CD4-positive, alpha-beta T cell treated with Interleukin-10 for 1 hour (primary cell): ENCODE measurements at places on chromosomes 1 and 21.

GRCh38 chr1:230699716-230700115 is 14.2 kb downstream of the AGT start:
- no peak for DNase-seq

GRCh38 chr1:121414905-121415304 is 230.1 kb downstream of the SRGAP2C start:
- DNase-seq, result no peak

GRCh38 chr1:6854166-6854565 is 68.9 kb downstream of the CAMTA1 start:
- no peak for DNase-seq

GRCh38 chr1:117147856-117148588 is 26.5 kb upstream of the TRIM45 start:
- no peak for DNase-seq

DNA sequence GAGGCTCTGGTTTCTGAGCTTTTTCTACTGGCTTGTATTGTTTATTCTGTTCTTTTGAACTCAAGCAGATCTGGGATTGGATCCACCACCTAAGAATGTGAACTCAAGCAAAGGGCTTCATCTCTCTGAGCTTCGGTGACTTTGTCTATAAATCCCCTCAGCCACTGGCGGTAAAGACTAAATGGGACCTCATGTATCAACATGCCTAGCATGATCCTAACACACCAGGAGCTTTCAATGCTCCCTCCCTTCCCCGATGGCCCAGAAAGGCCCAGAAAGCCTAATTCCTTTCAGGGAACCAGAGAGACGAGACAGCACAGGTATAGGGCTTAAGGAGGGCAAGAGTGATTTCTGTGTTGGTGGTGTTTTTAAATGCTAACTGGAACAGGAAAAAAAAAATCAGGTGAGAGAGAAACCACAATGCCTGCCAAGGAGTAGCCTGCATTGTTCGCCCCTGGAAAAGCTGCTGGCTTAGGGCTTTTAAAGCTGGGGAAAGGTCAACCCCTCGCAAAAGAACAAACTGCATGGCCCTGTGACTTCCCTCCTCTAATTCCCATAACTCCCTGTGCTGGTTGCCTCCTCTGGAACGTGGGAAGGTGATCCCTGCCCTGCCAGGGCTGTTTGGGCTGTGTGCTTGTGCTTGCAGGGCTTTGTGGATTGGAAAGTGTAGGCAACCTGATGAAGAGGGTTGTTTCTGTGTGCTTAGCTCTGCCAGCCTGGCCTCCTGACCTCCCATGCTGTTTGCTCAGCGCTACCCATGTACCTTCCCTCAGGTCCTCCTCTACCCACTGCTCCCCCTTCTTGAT is 147.0 kb downstream of the PLPP3 start:
- DNase-seq, result no peak

GRCh38 chr1:218339267-218339831 is 5.8 kb upstream of the TGFB2 start:
- peak; percentile 22 for DNase-seq

- DNase-seq, result no peak
Observed at GRCh38 chr1:161502641-161503393, 2.4 kb upstream of the FCGR2A start.

DNA sequence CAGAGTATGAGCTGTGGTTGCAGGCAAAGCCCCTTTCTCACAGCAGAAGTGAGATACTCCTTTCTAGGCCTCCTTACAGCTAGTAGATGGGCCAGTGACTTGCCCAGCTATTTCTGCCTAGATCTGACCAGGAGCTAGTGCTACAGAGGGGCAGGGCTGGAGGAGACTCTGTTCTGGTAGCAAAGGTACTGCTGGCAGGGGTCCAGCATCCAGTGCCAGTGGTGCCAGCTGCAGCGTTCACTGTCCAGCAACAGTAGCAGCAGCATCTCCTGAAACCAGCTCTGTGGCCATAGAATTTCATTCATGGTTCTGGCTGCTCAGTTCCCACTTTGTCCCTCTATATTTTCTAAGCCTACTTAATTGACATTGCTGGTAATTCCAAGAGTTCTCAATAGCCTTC is 62.5 kb upstream of the CNN3 start:
- DNase-seq, result no peak

GRCh38 chr1:31784356-31785019 is 20.3 kb upstream of the ADGRB2 start:
- DNase-seq, result no peak

DNA sequence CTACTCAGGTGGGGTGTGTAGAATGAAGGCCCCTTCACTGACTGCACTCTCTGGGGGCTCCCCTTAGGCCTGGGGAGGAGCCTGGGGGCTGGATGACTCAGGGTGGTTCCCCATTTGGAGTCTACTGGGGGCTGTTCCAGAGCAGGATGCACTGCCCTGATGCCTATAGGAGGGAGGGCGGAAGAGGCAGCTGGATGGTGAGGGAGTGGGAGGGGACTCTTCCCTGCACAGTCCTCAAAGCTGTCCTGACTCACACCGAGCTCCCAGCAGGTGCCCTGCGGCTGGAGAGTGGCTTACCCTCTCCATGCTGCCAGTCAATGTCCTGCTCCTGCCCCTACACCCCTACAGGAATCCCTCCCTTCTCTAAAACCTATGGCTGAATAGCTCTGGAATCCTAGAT is 204.4 kb downstream of the TRABD2B start:
- DNase-seq, result no peak

GRCh38 chr1:8025671-8026144 is 401 bp downstream of the ERRFI1 start:
- no peak for DNase-seq

DNA sequence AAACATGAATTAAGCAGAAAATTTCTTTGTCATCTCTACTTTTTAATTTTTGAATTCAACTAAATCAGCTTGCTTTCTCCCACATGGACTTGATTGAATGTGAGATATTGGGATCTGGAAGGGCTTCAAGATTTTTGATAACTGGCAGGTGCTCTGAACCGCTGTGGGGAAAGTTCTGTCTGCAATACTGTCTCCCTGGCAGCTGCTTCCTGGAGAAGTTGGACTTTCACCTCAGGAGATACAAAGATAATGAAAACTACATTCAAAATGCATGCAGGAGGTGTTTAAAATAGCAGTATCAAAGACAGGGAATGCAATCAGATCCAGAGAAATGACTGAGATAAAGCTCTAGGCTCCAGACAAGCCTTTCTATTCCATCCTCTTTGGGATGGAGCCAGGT is 338.3 kb downstream of the NEGR1 start:
- no peak for DNase-seq

DNA sequence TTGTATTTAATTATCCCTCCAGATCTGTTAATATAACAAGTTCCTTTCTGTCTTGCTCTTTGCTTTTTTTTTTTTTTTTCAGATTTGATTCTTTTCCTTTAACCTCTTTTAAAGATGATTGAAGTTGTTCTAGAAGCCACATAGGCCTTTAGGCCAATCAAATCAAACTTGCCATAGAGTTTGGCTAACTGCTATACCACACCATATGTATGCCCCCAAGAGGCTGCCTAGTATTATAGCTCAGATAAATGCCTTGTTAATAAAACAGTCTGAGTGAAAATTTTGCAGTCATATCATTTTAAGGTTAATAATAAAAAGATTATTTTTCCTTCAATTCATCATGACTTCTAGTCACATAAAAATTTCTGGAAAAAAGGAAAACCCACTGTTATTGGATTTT is 696.0 kb upstream of the CHRM3 start:
- DNase-seq, result no peak

GRCh38 chr21:41011098-41011731 is 156.7 kb upstream of the BACE2 start:
- no peak for DNase-seq

DNA sequence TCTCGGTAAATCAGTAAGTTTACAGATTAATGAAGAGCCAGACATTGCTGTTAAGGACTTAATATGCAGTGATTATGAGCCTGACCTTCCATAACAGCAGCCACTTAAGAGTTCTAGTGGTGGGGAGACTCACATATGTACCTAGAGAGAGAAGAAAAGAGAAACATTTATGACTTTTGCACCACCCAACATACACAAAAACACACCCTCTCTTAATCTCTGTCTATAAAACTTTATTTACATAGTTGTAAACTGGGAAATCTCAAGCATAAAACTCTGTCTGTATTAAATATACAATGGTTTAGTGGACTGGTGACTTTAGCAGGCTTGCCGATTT is 347.4 kb upstream of the ADGRL2 start:
- no peak for DNase-seq

DNA sequence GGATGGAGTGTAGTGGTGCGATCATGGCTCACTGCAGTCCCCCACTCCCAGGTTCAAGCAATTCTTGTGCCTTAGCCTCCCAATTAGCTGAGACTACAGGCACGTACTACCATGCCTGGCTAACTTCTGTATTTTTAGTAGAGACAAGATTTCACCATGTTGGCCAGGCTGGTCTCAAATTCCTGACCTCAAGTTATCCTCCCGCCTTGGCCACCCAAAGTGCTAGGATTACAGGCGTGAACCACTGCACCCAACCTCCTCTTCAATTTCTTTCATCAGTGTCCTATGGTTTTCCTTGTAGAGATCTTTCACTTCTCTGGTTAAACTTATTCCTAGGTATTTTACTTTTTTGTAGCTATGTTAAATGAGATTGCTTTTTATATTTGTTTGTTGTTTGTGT is 10.7 kb upstream of the MAST2 start:
- no peak for DNase-seq

DNA sequence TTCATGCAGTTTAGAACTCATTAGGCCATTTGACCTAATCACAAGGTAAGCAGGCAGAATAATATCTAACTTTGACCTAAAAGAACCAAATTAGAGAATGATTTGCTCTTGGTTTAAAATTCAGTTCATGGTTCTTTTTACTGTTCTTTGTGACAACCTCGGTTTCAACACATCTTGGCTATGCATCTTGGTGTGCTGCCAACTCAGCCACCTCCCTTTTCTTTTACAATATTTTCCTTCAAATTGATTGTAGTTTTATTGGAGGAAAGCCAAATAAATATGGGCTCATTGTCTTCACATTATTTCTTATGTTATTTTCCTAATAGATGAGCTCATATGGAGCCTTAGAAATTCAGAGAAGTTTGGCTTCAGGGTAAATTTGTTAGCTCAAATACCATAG is 338.3 kb downstream of the SIPA1L2 start:
- DNase-seq, result no peak

- DNase-seq, result peak; percentile 48
Observed at GRCh38 chr1:117128323-117129079, 7.0 kb upstream of the TRIM45 start.

- DNase-seq, result no peak
Observed at GRCh38 chr1:184392067-184392466, 5.2 kb downstream of the C1orf21 start.

GRCh38 chr1:225863167-225863566 is 19.0 kb downstream of the TMEM63A start:
- no peak for DNase-seq

DNA sequence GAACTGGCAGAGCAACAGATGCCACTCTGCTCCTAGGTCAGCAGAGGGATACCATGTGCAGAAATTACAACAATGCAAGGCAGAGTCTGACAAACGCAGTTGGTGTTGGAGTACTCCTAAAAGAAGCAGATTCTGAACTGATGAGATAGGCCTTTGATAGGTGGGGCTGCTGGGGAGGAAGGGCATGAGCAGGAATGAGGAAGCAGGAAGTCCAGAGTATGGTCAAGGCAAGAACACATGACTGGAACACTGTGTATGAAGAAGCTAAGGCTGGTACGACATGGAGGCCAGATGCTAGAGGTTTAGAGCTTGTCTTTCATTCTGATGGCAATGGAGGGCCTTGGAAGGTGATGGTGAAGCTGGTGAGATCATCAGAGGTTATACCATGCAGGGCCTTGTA is 11.5 kb upstream of the THRAP3 start:
- no peak for DNase-seq

DNA sequence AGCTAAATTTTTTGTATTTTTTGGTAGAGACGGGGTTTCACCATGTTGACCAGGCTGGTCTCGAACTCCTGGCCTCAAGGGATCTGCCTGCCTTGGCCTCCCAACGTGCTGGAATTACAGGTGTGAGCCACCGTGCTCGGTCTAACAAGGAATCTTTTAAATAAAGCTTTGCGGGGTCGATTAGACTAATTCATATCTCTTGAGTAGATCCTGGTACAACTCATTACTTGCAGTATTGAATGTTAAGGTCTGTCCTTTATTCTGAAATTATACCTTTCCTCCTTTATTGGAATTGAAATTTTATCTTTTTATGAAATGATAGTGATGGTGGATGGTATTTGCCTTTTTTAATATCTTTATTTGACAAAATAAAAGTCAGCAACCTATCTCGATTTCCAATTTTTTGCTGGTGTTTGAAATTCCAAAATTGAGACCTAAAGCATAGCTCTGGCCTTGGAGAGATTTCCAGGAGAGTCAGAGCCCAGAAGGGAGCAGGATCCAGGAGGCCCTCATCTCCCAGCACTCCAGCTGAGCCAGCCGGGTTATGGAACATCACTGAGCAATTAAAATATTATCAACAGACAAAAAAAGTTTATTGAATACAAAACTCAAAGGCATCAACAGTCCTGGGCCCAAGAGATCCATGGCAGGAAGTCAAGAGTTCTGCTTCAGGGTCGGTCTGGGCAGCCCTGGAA is 4.7 kb downstream of the S100A2 start:
- DNase-seq, result no peak

GRCh38 chr1:56798053-56798471 is 21.1 kb downstream of the FYB2 start:
- no peak for DNase-seq

DNA sequence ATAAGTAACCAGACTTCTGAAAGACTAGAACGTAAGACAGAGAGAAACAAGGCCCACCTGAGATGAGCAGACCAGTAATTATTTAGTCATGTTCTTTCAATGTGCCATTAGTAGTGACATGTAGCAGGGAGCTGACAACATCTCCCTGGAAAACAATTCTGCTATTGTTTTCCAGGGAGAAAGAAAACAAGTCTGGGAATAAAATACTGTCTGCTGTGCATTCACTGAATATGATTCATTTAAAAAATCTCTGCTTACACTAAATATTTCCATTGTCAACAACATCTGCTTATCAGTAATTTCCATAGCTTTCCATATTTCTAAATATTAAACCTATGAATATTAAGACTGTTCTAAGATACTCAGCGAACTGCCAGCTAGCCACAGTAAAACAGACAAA is 80.0 kb downstream of the VCAM1 start:
- DNase-seq, result no peak

DNA sequence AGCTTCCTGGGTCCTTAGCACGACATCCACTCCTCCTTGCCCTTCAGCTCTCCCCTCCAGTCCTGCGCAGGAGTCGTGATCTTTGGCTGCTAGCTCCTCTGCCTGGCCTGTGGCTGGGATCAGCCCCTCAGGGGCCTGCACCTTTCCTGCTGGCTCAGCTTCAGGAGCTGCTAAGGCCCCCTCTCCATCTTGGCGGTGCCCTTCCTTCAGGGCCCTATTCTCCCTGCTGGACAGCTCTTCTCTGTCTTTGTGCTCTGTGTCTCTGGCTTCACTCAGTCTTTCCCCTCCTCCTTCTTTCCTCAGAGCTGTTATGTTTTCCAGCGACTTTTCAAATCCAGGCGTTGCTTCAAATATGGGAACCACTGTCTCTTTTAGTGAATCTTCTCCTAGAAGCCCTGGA is 59.5 kb upstream of the LRRC53 start:
- DNase-seq, result no peak

GRCh38 chr1:163231385-163231784 is 28.7 kb upstream of the RGS5 start:
- no peak for DNase-seq

GRCh38 chr1:2970311-2971071 is 50.8 kb upstream of the ACTRT2 start:
- DNase-seq, result no peak

GRCh38 chr1:51871351-51871975 is 7.1 kb downstream of the NRDC start:
- DNase-seq, result no peak
